ENCODE measurements at places on chromosomes 6 and 20.
A peak's percentile ranks its signal among the peaks of the same experiment; 100 is the strongest.

- H3K27me3 ChIP-seq = no peaks in the 10 kb centered on the region
- H3K4me1 ChIP-seq = no peaks in the 10 kb centered on the region
- no peak overlapping the region for H3K4me3 ChIP-seq
- H3K27ac ChIP-seq = no peak overlapping the region
Observed at GRCh38 chr6:9937031-9937763, 477.7 kb downstream of the TFAP2A start.

DNA sequence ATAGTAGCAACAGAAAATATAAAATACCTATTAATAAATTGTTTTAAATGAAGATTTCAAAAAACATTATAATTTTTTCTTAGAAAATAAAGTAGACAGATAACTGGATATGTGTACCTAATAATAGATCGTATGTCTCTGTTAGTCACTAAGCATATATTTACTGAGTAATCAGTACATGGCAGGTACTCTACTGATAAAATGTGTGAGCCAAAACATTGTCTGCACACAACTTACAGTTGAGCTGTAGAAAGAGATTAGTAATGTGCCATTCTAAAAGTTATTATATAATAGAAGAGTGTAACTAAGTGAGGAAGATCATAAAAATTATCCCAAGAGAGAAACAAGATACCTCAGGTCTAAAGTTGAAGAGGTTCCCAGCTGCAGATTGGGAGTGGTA, 929.9 kb upstream of the EPHA7 start:
- no peaks in the 10 kb centered on the region for H3K27me3 ChIP-seq
- DNase-seq = no peak
- no peaks in the 10 kb centered on the region for H3K36me3 ChIP-seq
- no peak overlapping the region for H3K4me3 ChIP-seq

DNA sequence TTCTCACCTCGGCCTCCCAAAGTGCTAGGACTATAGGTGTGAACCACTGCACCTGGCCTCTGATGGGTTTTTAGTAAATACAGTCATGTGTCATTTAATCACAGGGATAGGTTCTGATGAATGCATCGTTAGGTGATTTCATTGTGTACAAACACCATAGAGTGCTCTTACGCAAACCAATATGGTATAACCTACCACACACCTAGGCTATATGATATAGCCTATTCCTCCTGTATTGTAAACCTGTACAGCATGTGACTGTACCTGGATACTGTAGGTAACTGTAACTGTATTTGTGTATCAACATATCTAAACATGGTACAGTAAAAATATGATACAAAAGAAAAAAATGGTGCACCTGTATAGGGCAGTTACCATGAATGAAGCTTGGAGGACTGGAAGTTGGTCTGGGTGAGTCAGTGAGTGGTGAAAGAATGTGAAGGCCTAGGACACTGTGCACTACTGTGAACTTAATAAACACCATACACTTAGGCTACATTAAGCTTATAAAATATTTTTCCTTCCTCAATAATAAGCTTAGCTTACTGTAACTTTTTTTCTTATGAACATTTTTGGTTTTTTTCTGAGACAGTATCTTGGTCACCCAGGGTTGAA, 10.0 kb downstream of the BICRAL start:
- H3K4me3 ChIP-seq = no peak overlapping the region
- no peak for DNase-seq
- H3K4me1 ChIP-seq = peaks cover 14% of the 10 kb centered on the region
- no peaks in the 10 kb centered on the region for H3K36me3 ChIP-seq
- H3K27ac ChIP-seq = peak overlapping the region; percentile 8

DNA sequence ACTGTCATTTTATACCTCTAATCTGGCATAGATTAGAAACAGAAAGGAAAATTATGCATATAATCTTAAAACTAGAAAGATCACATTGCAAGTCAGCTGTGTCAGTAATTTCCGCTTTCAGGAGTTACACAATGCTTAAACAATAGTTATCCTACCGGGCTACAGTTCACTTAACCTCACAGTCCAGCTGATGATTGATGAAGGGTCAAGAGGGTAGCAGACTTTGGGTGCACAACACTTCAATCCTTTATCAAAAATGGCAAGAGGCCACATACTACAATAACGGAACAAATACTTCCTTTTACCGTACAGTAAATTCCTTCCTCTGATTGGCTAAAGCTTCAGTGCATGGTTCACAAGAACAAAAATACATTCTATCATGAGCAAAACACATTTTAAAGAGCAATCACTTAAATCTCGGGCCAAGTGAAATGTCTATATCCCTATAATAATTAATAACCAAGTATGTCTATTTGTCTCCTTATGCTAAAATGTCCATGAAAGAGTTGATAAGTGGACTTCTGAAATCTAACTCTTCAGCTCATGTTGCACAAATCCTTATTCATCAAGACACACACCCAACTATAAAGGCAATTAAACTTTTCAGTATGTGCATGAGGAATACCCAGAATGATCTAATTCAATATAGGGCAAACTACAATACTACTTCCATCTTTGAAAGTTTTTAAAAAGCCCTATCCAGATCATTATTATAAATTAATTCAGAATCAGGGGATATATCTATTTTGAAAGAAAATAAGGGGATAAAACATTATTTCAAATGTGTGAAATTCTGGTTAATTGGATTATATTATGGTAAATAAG, 76.8 kb downstream of the HIVEP2 start:
- H3K27me3 ChIP-seq = no peaks in the 10 kb centered on the region
- peak overlapping the region; percentile 24 for H3K27ac ChIP-seq
- H3K4me3 ChIP-seq = no peak overlapping the region
- peaks cover 51% of the 10 kb centered on the region for H3K4me1 ChIP-seq
- no peak for DNase-seq

GRCh38 chr6:105977934-105978504, 108.1 kb upstream of the PRDM1 start:
- no peaks in the 10 kb centered on the region for H3K36me3 ChIP-seq
- H3K27me3 ChIP-seq = no peaks in the 10 kb centered on the region
- no peak overlapping the region for H3K27ac ChIP-seq
- no peak overlapping the region for H3K4me3 ChIP-seq
- no peak for DNase-seq

- no peak overlapping the region for H3K4me3 ChIP-seq
- H3K27me3 ChIP-seq = no peaks in the 10 kb centered on the region
- H3K4me1 ChIP-seq = no peaks in the 10 kb centered on the region
- H3K36me3 ChIP-seq = peaks cover 18% of the 10 kb centered on the region
- H3K27ac ChIP-seq = no peak overlapping the region
Observed at GRCh38 chr6:37376078-37376743, 22.4 kb downstream of the RNF8 start.

DNA sequence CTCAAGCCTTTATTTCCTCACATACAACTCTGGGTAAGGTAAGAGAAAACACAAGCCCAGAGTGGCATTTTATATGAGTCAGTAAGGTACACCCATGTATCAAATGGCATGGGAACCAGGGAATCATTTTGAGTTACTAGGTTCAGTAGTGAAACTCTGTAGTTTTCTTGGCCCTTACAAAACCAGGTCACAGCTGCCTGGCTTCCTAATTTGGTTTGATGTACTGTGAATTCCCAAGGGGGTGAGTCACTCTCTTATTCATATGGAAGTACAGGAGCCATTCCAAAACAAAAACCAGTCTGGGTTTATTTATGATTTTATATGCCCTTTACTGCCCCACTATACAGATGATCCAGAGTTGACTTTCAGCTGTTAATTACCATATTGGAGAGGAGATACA, 70.7 kb downstream of the PDE7B start:
- no peak for DNase-seq
- no peak overlapping the region for H3K4me3 ChIP-seq
- H3K4me1 ChIP-seq = no peaks in the 10 kb centered on the region
- no peaks in the 10 kb centered on the region for H3K36me3 ChIP-seq
- no peak overlapping the region for H3K27ac ChIP-seq

- no peak for DNase-seq
- H3K27ac ChIP-seq = no peak overlapping the region
- H3K27me3 ChIP-seq = no peaks in the 10 kb centered on the region
- no peak overlapping the region for H3K4me3 ChIP-seq
Observed at GRCh38 chr6:142482249-142482648, 180.4 kb downstream of the ADGRG6 start.

DNA sequence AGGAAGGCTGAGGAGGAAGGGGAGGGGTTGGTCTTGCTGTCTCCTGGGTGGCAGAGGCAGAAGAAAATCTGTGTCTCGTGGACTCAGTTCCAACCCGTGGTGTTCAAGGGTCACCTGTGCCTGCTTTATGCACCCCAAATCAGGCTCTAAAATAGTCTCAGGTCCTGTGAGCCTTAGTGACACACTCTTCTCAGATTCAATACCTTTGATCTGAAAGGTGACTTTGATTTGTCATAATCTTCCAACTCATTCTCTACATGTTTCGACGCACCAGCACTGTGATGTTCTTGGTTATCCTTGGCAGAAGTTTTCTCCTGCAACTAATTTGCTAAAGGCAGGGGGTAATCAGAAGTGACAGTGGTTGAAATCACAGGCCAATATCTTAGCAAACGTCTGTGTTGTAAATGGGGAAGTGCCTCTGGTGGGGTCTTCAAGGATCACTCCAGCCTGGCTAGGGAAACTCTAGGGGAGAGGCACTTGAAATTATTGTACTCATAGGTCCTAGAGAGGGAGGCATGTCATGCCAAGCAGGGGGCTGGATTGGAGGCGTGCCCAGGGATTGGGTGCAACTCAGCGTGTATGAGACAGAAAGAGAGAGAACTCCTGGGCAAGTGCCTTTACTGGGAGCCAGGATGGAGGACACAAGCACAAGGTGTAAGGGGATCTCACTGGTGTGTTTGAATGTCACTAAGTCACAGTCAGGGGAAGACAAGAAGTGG, 19.0 kb upstream of the PRND start:
- H3K4me1 ChIP-seq = peaks cover 2% of the 10 kb centered on the region
- no peak overlapping the region for H3K4me3 ChIP-seq
- peaks cover 18% of the 10 kb centered on the region for H3K36me3 ChIP-seq
- DNase-seq = no peak
- no peaks in the 10 kb centered on the region for H3K27me3 ChIP-seq
- no peak overlapping the region for H3K27ac ChIP-seq

- no peaks in the 10 kb centered on the region for H3K4me1 ChIP-seq
- no peaks in the 10 kb centered on the region for H3K27me3 ChIP-seq
- no peak for DNase-seq
Observed at GRCh38 chr6:155248008-155249001, 15.5 kb upstream of the CLDN20 start.

DNA sequence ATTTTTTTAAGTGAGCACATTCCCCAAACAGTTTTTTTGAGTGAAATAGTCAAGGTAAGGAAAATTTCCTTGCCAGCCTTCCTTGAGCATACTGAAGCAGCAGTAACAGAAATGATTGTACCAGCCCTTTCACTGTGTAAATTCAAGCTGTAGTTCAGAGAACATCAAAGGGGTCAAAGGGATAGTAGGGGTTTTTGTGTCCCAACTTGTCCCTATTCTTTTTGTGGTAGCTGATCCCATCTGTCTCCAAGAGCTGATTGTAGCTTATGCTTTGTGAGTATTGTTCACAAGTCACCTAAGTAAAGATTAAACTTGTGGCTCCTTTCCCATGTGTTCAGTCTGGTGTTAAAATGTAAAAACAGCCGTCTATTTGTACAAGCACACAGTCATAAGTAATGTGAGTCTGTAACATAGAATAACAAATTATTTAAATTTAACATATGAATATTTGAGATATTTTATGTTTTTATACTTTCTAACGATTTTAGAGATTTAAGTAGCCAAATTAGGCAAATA, 185.0 kb downstream of the CENPW start:
- no peaks in the 10 kb centered on the region for H3K27me3 ChIP-seq
- H3K4me1 ChIP-seq = no peaks in the 10 kb centered on the region
- no peak for DNase-seq
- no peak overlapping the region for H3K4me3 ChIP-seq
- no peak overlapping the region for H3K27ac ChIP-seq

- no peaks in the 10 kb centered on the region for H3K27me3 ChIP-seq
- no peak for DNase-seq
- H3K4me1 ChIP-seq = no peaks in the 10 kb centered on the region
- no peak overlapping the region for H3K4me3 ChIP-seq
Observed at GRCh38 chr6:8608737-8609136, 173.4 kb upstream of the SLC35B3 start.

DNA sequence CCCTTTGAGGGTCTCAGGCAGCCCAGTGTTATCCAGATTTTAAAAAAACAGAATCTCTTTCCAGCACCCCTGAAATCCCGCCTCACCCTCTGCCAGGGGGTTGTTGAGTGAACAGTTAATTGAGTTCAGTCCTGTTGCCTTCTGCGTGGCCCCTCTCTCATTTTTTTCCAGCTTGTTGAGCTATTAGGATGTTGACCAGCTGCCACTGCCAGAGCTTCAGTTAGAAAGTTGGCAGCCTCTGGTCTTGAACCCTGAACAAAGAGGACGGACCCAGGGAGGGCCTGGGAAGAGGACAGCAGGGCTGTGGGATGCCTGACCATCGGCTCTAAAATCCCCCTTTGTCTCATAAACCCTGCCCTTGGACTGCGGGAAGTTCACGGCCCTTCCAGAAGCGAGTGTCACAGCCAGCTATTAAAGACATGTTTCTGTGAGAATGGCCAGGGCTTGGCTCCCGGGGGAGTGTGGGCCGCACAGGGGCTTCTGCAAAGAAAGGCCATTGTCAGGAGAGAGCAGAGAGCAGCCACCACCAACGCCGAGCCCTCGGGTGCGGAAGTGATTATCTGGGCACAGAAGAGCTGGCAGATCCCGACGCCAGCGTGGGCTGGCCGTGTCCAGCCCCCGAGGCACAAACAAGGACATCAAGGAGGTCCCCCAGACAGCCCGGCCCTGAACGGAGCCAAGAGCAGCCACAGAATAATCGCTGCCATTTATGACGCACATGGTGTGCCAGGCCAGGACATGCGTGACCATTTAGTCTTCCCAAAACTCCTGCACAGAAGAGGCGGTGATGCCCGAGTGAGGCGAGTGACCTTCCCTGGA, 189.0 kb downstream of the ANKRD60 start:
- no peak overlapping the region for H3K27ac ChIP-seq
- no peaks in the 10 kb centered on the region for H3K27me3 ChIP-seq
- no peak overlapping the region for H3K4me3 ChIP-seq
- H3K36me3 ChIP-seq = no peaks in the 10 kb centered on the region
- DNase-seq = no peak

DNA sequence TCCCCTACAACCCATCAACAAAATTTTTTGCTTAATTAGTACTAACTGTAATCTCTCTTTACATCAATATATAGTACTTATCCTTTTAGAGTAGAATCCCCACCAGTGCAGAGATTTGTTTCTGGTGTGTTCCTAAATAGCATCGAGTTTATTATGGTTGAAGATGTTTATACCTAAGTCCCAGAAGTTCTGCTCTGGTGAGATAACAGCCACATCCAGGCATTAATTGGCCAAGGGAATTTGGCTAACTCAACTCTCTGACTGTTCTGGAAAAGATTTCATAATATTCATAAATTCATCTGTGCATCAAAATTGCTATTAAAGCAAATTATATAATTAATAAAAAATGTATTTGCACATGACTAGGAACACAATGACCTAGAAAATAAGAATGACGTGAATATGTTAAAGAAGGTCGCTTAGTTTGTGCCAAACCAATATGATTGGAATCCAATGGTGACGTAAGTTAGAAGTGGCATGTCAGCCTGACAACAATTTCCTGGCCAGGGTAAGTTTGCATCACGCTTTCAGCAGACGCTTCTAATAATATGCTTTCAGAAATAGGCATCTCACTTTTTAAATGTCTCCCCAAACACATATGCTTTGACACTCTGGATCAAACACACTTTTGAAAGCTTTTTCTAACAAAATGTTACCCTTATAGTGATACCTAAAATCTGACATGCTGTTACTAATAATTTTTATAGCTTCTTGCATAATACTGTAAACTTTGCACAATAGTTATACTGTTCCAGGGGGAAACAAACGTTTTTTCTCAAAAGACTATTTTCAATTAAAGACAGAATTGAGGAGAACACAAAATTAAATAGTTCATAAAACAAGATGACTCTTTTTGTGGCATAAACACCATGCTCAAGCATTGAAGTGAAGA, 236.7 kb downstream of the TENT5A start:
- H3K4me3 ChIP-seq = no peak overlapping the region
- H3K27me3 ChIP-seq = no peaks in the 10 kb centered on the region
- no peak overlapping the region for H3K27ac ChIP-seq
- no peak for DNase-seq
- H3K36me3 ChIP-seq = no peaks in the 10 kb centered on the region
- no peaks in the 10 kb centered on the region for H3K4me1 ChIP-seq
